Mucosa of gallbladder (tissue), 1 donor: ENCODE measurements at places on chromosomes 4 and X. TPM values are rescaled to one million over a fixed set of nuclear protein-coding genes. Genes with fewer than 3 reads are reported as not detected.

The PLAC1 gene
- not detected for total RNA-seq

The DCHS2 gene
- 14.2 TPM for total RNA-seq

The KLHL8 gene
- total RNA-seq, result 10.0 TPM

GRCh38 chrX:73289039-73289438, 74.4 kb upstream of the NAP1L2 start:
- no peak for DNase-seq

DNA sequence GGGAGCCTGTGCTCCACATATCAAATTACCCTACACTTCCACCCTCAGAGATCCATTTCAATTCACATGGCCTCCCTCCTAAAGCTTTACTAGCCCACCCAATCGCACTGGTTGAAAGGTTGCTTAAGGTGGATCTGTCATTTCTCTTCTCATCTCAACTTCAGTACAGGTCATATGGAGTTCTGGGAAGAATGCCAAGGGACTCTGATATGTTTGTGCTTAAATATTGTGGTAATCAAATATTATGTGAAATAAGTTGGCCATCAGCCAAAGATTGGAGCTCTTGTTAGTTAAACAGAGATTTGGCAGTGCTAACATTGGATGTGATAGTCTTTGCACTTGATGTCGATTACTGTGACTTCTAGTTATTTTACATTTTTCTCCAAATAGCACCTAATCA, 20.5 kb downstream of the SEPTIN6 start:
- no peak for DNase-seq
